CD4-positive, alpha-beta T cell treated with Interleukin-15 for 4 hours (primary cell): ENCODE measurements at places on chromosomes 1 and 21.

- DNase-seq, result no peak
These were observed 29.9 kb upstream of the ACTL8 start for GRCh38 chr1:17725084-17725719.

DNA sequence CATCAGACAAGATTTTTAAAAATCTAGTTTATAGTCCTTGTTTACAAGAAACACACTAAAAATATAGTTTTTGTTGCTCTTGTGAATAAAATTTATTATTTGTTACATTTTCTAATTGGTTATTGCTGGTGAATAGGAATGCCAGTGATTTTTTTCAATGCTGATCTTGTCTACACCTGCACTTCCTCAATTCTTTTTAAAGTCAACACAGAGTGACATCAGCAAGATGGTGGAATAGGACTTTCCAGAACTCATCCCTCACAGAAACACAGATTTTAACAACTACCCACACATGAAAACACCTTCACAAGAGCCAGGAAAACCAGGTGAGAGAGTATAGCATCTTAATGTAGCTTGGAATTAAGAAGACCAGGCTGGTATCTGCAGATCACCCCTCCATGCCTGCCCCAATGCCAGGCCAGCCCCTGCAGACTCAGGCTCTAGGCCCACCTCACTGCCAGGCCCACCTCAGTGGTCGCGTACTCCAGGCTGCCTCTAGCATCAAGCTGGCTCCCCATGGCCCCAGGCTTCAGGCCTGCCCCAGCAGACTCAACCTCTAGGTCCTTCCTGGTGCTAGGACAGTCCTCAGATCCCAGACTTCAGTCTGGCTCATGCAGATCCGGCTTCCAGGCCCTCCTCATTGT is 117.6 kb downstream of the WDR3 start:
- no peak for DNase-seq

DNA sequence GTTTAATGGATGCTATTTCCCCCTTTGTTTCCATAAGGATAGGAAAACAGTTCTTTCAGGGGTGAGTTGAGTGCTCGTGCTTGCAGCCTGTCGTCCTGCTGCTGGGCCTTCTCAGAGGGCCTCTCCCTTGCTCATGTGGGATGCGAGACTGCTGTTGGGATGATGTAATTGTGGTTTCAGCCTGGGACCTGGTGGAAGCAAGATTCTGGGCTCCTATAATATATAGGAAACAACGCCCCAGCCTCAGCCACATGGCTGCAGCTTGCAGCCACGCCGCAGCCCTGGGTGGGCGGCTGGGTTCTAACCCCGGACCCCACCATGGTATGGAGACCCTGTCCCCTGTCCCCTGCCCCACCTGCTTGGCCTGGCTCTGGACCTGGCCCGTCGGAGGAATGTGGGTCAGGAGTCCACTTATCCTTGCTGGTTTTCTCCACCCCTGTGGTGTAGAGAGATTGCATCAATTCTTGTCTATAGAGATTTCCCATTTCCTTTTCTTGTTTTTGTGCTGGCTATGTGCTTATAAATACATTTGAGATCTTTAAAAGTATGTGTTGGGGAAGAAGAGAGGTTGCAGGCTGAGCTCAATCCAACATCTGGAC is 357.8 kb downstream of the SIPA1L2 start:
- DNase-seq, result no peak

GRCh38 chr1:43830802-43831201 is 102.8 kb upstream of the ARTN start:
- no peak for DNase-seq

- peak; percentile 46 for DNase-seq
These were observed 34.8 kb upstream of the CACYBP start for GRCh38 chr1:174964972-174965361.

DNA sequence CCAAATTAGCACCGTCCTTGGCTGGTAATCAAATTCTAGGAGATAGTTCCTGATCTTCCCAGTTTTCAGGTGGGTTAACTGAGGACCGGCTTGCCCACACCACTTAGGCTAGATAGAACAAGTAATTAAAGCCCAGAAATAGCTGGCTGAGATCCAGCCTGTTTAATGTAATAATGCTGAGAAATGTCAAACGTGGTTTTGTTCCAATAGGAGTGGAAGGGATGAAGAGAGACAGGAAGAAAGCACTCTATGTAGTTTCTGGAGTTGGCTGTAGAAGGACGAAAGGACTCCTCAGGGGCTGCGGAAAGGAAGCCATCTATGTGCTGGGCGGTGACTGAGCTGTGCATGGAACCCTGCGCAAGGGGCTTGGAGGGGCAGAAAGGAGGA is 18.6 kb downstream of the NAV1 start:
- DNase-seq, result no peak

DNA sequence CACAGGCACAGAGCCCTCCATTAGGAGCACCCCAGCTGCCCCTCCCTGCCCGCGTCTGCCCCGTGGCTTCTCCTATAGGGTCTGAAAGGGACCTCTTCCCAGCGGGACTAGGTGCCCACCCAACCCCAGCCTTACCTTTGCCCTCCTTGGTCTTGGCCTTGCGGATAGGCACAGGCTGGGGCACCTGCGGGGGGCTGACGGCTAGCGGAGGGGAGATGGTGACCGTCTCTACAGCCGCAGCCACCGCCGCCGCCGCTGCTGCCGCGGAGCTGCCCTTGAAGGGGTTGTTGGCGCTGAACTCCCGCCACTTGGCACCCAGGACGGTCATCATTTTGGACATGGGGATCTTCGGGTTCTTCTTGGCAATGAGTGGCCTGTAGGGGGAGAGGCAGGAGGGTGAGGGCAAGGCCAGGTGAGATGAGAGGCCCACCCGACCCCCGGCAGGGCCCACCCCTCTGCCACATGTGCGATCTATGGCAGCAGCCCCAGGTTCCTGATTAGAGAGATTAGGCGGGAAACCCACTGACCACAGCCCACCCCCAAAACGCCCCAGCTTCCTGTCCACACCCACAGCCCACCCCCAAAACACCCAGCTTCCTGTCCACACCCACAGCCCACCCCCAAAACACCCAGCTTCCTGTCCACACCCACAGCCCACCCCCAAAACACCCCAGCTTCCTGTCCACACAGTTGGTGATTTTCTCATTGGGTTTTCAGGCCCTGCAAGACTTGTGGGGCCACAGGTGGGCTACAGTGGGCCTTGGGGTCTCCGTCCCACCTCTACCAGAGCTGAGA is 25.4 kb downstream of the CHD5 start:
- no peak for DNase-seq

GRCh38 chr1:21671915-21672314 is 2.8 kb upstream of the RAP1GAP start:
- DNase-seq, result no peak

DNA sequence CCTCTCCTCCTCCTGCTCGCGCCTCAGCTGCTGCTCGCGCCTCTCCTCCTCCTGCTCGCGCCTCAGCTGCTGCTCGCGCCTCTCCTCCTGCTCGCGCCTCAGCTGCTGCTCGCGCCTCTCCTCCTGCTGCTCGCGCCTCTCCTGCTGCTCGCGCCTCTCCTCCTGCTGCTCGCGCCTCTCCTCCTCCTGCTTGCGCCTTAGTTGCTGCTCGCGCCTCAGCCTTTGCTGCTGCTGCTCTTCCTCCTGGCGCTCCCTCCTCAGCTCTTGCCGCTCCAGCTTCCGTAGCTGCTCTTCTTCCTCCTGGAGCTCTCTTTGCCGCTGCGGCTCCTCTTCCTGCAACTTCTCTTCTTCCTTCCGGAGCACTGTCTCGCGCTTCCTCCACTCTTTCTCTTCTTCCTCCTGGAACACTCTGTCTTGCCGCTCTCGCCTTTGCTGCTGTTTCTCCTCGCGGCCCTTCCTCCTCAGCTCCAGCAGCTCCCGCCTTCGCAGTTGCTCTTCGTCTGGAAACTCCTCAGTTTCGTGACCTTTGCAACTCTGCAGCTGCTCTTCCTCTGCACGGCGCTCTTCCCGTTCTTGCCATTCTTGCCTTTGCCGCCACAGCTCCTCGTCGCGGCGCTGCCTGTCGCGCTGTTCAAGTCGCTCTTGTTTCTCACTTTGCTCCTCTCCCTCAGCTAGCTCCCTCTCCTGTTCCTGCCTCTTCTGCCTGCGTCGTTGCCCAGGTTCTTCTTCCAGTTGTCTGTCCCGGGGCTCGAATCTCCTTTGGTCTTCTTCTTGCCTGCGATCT is 3.0 kb downstream of the TCHH start:
- no peak for DNase-seq

DNA sequence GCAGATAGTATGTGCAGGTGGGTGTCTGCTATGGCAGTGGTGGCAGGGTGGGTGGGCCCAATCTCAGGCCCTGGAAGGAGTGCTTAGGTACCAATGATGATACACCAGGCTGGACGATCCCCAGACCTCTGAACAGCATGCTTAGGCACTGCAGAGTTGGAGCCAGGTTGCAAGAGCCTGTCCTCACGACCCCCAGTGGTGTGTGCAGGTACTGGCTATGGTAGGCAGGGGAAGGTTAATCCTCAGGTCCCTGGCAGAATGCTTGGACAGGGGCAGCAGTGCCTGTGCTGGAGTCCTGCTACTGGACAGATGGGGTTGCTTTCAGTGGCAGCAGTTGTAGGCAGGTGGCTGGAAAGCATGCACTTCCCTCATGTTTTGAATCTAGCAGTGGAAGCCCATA is 100.5 kb upstream of the NEK7 start:
- no peak for DNase-seq

GRCh38 chr1:54017979-54018378 is at the start of gene LDLRAD1:
Gene LDLRAD1 (minus strand): TSS chr1:54018186. CDS start chr1:54018112, 74 bp downstream.
- no peak for DNase-seq

DNA sequence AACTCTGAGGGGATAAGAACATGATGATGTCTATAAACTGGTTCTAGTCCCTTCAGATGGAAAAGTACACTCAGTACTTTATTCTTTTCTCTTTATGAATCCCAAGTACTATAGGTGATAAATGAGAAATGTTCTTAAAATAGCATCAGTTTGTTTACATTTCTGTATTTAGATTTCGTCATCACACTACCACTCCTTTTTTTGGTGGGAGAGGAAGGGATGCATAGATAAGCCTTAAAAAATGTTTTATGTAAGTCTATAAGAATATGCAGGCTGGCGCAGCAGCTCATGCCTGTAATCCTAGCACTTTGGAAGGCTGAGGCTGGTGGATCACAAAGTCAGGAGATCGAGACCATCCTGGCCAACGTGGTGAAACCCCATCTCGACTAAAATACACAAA is 144.8 kb downstream of the USP25 start:
- DNase-seq, result no peak

DNA sequence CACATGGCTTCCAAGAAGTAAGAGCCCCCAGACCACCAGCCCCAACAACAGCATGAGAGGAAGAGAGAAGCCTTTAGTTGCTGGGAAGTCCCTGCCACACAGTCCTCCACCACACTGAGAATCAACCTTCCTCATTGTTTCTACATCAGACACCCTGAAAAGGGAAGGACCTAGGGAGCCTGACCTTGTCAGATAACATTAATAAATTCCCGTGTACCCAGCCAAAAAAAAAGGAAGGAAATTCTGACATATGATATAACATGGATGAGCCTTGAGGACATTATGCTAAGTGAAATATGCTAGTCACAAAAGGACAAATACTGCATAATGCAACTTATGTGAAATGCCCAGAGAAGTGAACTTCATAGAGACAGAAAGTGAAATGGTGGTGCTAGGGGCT is 65.6 kb upstream of the ARHGAP29 start:
- DNase-seq, result no peak

GRCh38 chr1:93707956-93708355 is 26.3 kb upstream of the BCAR3 start:
- DNase-seq, result no peak

DNA sequence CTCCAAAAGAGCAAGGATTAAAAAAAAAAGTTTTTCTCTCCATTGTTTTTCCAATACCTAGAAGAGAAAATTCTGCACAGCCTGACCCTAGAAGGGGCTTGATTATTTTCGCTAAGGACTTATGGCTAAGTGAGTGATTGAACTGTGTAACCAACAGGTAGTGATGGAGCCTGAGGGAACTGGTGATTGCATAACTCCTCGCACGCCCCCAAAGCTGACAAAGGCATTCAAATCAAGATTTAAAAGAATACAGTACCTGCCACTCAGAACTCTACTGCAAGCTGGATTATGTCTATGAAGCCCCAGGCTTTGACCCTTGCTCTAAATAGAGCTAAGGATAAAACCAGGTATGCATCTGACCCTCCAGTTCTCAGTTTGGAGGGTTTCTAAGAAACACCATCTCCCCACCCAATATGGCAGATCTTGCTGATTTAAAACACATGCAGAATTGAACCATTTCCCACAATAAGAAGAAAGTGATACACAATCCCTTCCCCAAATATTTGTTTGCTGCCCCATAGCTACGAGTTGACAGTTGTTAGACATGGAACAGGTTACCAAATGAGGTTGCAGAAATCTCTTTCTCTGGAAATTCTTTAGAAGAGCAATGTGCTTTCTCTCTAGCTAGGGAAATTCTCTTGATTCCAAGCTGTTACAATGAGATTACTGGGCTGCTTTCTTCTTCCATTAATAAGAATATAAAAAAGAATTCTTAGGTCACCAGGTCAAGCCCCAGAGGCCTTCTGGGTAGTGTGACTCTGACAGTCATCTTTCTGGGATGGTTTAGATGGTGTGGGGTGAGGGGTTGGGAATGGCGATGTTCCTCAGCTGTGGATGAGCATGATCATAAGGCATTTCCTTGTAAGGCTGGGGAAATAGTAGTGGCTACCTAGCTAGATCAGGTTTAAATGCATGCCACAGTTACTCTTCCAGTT is 35.1 kb downstream of the FGGY start:
- DNase-seq, result no peak

DNA sequence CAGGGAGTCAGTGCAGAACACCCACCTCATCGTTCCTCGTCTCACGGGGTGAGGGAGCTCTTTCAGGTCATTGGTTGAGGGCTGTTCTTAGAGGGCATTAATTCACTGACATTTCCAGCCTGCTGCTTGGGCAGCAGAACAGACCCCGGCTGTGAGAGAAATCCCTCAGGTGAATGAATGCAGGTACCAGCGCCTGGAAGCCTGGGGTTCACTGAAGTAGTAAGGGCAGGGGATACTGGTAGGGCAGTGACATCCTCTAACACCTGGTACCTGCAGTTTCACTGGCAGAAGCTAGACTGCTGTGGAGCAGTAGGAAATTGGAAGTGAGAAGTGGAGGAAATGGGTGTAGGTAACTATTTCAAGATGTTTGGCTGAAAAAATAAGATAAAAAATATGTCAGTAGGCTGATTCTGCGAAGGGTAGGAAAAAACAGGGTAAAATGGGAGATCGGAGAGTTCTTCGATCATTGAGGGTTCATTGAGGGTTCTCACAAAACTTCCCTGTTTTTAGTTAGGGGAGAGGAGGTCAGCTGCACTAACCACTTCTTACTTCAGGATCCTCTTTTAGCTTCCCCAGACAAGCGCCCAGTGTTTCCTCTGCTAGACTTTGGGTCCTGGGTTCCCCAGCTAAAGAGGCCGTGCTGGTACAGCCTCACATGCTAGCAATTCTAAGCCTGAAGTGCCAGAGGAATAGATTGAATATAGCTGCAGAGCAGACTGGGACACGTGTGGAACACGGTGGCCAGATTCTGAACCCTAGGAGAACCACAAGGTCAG is 55.2 kb downstream of the RNF220 start:
- DNase-seq, result no peak

GRCh38 chr1:240559781-240560180 is 52.2 kb downstream of the GREM2 start:
- DNase-seq, result no peak

DNA sequence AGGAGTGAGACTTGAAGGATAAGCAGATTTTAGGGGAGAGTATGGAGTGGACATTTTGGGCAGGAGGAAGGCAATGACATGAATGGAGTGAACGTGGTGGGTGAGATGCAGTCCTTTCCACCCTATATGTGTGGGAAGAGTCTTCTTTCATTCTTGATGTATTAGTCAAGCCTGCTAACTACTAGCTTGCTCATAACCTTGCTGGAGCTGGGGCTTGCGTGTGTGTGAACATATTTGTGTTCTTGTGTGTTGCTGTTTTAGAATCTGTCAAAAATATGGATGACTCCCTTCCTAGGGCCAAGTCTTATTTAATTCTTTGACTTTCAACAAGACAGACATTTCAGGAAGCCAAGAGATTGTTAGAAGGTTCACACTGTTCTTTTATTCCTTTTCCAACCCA is 132.7 kb downstream of the UCK2 start:
- no peak for DNase-seq
